ENCODE measurements at places on chromosomes 11 and 22.

- no peak for DNase-seq
Observed at GRCh38 chr11:127966821-127967220, 620.5 kb downstream of the ETS1 start.

DNA sequence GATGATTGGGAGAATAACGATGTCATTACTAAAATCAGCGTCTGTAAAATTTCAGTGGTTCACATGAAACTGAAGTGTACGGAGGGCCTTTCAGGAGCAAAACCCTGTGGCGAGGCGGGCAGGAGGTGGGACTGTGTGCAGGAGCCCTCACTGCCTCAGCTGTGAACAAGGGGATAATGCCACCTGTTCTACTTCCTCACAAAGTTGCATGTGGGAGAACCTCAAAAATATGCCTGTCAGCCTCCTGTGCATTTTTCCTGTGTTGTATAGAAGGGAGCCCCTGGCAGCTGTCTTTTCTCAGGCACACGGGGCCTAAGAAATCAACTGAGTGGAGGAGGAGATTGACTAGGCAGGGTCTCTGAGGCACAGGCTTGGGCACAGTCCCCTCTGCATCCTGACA, 43.0 kb upstream of the MYO18B start:
- DNase-seq, result no peak

GRCh38 chr11:44634401-44635281, 69.2 kb downstream of the CD82 start:
- DNase-seq, result peak; percentile 61

- DNase-seq, result no peak
Observed at GRCh38 chr22:44670220-44670988, 31.6 kb upstream of the PRR5 start.

DNA sequence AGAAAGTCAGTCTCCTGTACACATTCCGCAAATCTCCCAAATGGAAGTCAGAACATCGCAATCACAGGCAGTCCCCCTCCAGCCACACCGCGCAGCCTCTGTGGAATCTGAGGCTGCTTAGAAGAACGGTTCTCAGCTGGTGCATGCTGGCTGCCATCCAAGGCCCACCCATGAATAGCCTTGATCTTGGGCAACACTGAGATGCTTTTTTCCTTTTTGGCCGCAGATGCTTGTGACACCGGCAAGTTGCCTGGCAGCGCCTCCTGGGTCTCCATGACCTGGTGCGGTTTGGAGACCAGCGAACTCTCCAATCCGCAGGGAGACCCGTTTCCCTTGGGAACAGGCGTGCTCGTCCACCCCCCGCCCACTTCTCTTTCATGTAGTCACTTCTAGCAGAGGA, 26.3 kb upstream of the PHF21B start:
- DNase-seq, result no peak

GRCh38 chr11:73991471-73992006, 8.9 kb upstream of the UCP2 start:
- DNase-seq, result no peak

DNA sequence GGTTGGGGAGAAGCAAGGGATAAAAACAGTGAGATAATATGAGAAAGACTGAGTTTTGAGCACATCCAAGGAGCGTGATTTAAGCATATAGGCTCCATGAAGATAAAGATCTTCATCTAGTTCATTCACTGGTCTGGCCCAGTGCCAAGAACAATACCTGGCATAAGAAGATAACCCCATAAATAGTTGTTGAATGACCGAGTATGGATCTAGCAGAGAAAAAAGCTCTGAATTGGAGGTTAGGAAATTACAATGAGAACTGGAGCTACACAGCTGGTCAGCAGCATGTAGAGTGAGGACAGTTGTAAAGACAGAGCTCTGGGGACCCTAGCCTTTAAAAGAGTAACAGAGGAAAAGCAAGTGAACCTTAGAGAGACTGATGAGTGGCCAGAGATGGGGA, 33.0 kb upstream of the PAK1 start:
- DNase-seq, result no peak

DNA sequence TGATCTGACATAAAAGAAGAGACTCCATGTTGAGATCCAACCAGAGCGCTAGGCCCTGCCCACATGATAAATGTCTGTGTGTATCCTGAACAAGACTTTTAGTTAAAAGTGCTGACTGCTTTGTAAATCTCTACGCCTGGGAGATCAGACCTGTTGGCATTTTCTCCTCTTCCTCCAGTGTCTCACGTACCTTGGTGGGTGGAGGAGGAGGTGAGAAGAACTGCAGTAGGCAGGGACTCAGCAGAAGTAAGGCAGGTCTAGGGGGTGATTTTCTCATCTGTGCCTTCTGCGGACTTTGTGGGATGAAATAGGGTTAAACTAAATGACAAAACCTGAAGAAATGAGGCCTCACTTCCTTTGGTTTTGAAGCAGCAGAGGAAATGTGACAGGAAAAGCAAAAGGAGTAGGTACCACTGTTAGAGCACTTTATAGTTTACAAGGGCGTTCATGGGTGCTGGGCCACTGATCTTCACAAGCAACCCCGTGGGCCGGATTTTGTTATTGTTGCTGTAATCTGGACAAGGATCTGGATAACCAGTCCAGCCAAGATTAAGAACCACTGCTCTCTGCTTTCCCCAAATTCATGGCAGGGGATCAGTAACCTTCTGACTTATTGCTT, 36.7 kb upstream of the PLET1 start:
- no peak for DNase-seq

- no peak for DNase-seq
Observed at GRCh38 chr22:20677684-20678242, 96.2 kb upstream of the SERPIND1 start.

DNA sequence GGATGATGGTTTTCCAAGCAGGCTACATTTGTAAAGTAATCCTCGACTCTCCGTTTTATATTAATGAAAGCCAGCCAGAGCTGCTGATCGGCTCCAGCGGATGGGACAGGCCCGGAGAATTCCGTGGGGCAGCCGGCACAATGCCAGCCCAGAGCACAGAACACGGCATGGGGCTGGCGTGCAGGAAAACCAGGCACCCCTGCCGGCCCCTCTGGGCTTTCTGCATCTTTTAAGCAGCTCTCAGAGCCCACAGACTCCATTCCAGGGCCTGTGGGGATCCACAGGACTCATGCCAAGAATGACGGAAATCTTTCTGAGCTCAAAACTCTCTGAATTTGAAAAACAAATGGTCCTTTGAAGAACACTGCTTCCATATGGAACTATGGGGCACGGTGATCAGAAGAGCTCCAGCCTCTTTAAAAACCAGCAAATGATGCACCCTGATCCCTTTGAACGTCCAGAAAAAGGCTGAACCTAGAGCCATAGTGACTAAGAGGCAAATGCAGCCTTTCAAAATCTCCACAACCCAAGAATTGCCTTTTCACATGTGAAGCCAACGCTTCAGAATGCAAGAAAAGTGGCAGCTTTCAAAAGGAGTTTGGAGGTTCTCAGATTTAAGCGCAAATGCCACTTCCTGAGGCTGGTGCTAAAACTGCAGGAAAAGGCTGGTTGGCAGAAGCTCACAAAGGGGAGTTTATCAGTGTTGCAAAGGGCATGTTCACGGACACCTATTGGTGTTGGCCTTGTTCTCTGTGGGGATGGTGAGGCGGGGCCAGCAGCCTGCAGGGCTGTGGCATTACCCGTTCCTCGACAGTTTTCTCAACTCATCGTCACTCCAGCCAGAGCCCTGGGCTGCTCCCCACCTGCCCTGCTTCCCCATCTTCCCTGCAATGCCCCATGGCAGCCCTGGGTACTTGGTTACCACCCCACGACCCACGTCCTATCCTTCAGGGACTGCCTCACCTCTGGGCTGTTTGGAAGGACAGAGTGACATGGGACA, 212.5 kb downstream of the CTTN start:
- no peak for DNase-seq

- no peak for DNase-seq
Observed at GRCh38 chr11:83649528-83649855, 363.3 kb upstream of the CCDC90B start.

GRCh38 chr11:36360318-36360717, 64.2 kb downstream of the PRR5L start:
- DNase-seq, result no peak

DNA sequence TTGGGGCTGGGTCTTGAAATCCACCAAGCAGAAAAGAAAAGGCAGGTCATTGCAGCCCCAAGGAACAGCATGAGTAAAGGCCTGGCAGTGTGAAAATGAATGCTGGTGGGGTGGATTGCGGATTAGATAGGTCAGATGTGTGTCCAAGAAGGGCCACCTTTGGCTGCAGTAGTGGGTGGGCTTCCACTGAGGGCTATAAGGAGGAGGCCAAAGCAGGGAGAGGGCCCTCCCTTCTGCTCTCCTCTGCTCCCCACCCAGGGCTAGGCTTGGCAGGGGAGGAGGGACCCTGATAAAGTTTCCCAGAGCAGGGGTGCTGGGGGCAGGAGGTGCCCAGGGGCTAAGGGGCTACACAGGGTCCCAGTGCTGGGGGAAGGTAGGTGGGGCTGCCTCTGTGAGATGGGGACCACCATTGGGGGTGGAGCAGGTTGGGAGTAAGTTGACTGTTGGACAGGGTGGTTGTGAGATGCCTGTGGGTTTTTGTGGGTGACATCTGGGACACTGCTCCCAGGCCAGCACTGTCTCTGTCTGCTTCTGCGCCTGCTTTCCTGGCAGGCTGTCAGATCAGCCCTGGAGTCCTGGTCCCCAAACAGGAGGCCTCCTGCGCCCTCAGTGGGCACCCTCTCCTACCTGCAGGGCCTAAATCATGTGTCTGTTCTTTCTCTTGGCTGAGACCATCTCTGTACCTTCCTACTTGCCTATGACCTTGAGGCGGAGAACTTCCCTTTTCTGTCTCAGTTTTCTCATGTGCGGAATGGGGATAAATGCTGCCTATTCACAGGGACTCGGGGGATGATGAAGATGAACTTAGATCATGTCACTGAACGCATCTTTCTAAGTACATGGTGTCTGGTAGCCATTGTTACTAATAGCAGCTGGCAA, 1.9 kb downstream of the CAPN5 start:
- no peak for DNase-seq

DNA sequence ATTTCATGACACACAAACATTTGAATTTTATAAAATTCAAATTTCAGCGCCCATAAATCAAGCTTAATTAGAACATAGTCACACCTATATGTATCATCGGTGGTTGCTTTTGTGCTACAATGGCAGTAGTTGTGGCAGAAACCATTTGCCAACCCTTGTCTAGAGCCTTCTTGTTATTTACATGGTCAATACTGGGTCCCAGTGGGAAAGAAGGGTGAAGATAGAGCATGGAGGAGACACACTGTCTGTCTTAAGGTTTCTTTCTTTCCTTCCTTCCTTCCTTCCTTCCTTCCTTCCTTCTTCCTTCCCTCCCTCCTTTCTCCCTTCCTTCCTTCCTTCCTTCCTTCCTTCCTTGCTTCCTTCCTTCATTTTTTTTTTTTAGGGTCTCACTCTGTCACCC, 3.7 kb downstream of the OR6Q1 start:
- DNase-seq, result no peak

- DNase-seq, result no peak
Observed at GRCh38 chr22:48748860-48749554, 1078.7 kb downstream of the BRD1 start.

- no peak for DNase-seq
Observed at GRCh38 chr11:13929395-13929891, 33.1 kb upstream of the SPON1 start.

- no peak for DNase-seq
Observed at GRCh38 chr11:104725796-104726408, 172.4 kb downstream of the CASP12 start.

DNA sequence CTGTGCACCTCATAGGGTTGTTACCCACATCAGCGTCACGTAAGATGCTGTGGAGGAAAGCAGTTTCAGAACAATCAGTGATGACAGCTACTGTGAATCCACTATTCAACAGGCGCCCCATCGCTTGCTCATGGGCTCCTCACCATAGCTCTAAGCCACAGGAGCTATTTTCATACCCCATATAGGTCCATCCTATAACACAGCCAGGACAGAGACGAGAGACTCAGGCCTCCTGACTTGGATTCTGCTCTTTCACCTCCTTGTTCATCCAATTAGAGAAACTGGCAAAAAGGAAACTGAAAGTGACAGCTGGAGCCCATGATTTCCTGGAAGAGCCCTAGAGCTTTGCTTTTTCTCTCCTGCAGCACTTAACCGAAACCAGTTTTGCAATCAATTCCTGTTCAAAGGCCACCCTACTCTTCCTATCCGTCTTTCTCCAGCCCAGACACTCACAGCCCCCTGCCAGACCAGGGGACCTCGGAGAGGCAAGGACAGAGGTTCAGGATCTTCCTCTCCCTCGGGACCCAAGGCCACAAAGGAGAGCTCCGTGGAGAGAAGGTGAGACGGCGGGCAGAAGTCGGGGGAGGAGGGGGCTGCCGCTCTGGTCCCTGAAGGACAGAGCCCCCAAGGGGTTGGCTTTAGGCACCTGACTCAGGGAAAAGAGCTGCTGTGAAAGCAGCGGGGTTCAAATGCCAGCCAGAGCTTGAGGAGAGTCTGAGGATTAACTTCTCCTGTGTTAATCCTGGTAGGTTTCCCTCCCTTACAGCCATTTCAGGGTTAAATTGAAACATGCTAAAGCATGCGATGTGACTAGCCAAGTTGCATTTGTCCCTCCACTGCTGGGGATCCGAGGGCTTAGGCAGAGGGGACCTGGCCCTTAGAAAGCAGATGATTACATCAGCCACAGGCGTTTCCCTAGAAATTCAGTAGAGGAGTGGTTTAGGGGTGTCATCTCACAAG, at the start of gene APOL6:
Gene APOL6 (plus strand): TSS at position 381 of the 960 bp plus-strand sequence. CDS start 7,980 bp downstream, outside the sequence.
- DNase-seq, result no peak

- no peak for DNase-seq
Observed at GRCh38 chr11:35484435-35484834, 41.0 kb downstream of the PAMR1 start.

DNA sequence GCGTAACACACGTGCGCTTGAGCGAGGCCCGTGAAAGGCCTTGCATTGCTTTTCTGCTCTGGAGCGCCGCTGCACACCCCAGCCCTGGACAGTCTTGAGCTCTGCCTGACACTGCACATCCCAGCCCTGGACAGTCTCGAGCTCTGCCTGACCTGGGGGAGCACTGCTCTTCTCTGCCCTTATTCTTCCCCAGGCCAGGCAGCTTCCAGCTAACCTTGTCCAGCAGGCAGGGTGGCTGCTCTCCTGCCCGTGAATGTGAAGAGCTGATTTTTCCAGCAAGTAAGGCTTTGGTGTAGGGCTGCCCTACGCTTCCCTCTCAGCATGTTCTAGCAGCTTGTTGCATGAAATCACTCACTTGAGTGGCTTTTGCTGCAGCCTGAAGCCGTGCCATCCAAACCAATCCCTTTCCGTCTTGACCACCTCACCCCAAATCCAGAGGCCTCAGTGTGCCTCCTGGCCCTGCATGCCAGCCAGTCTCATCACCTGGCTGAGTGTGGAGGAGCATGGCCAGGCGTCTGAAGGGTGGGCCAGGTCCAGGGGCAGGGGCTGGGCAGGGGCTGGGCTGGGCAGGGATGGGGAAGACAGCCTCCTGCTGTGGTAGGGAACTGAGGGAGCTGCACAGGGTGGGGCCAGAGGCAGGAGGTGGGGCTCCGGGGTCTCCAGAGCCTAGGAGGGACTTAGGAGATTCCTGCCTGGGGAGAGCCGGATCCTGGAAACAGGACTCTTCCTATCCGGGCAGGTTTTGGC, 89.5 kb upstream of the B3GAT1 start:
- no peak for DNase-seq

GRCh38 chr11:65788821-65789220, 2.0 kb downstream of the OVOL1 start:
- no peak for DNase-seq

GRCh38 chr11:104191124-104191523, 27.2 kb upstream of the PDGFD start:
- DNase-seq, result no peak

Measured in NCI-H1694 (cell line).